ENCODE measurements at places on chromosomes 5 and 9.

DNA sequence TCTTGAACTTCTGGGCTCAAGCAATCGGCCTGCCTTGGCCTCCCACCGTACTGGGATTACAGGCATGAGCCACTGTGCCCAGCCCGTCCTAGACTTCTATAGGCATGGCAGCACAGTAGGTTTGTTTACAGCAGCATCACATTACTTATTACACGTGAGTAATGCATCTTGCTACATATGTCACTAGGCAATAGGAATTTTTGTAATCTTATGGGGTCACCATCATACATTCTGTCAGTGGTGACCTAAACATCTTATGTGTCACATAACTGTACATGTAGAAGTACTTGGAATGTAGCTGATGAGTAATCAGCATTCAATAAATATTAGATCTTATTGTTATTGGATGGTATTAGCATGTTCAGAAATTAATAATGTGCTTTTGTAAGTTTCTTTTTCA, 22.9 kb upstream of the ABCA1 start:
- no peak for DNase-seq

- peak; percentile 88 for DNase-seq
Measured at GRCh38 chr9:35258660-35259474, 97.1 kb downstream of the UNC13B start.

- DNase-seq, result peak; percentile 52
Measured at GRCh38 chr5:179906795-179907555, 722 bp downstream of the TBC1D9B start.

DNA sequence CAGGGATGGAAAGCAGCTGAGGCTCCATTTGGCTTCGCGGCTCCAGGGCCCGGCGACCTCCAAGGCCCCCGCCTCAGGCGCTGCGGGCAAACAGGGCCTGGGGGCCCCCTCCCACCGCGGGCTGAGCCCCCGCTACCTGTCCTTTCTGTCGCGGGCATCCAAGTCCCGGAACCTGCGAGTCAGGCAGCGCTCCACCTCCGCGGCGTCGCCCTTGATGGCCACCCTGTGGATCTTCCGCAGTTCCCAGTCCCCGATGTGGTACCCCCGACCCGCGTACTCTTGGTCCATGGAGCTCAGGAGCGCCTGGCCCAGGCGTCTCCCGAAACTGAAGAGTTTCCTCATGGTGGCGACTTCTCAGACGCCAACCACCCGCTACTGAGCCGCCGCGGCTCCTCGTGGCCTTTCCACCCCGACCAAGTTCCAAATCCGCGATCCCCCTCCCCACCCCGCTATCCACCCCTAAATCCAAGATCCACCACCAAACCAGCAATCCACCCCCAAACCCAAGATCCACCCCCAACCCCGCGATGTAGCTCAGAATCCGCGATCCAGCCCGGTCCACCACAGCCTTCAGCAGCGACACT, 86.5 kb upstream of the CCDC180 start:
- DNase-seq, result peak; percentile 61

DNA sequence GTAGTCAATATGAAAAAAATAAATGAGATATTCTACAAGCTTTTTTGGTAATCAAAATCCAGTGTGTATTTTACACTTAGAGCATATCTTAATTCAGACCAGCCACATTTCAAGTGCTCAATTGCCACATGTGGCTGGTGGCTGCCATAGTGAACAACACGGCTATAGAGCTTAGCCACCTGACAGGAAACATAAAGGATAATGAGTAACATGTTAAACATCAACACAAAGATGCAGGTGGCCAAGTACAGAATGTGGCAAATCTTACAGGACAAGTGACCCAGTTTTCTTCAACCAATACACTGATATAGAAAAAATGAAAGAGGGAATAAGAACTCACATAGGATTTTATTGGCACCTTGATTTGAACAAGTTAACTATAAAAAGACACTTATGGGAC, 61.4 kb downstream of the KIF24 start:
- no peak for DNase-seq

GRCh38 chr5:23655674-23656073, 148.3 kb downstream of the PRDM9 start:
- DNase-seq, result no peak

DNA sequence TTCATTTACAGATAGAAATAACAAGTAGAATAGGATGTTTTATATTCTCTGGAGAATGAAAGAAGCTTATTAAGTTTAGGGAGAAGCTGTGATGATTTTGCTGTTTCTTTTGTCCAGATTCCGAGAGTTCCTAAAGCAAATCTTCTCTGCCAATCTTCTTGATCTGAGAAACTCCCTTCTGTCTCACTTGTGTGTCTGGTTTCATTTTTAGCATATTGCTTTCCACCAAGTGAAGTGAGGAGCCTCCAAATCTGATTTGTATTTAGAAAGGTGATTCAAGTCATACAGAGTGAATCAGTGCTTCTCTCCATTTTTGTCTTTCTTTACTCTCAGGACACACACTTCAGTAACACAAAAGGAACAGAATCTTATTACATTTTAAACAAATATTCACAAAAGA, 48.4 kb downstream of the STX17 start:
- no peak for DNase-seq

DNA sequence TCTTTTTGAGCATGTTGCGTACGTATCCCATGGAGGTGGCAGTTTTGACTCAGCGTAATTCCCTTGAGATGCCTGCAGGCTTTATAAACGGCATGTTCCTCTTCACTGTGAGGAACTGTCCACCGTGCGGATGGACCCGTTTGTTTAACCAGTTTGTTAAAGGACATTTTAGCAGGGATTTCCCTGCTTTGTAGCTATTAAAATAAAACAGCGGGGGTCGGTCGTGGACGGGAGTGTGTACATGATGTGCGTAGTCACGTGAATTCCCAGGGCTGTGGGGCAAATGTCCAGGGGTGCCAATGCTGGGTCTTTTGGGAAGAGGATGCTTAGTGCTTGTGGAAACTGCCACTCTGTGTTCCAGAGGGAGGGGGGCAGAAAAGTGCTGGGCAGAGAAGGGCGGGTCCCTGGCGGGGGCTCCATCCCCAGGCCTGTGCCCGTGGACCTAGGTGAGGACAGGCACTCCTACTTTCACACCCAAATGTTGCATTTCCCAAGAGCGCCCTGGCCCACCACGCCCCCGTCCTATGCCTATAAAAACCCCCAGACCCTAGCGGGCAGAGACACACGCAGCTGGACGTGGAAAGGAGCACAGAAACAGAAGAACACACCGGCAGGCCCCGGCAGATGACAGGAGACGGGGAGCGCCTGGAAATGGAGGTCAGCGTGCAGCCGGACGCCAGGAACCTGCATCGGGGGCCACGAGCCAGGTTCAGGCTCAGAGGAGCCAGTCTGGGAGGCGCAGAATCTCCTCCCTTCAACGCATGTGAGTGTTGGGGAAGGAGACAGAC, 4.0 kb upstream of the TERT start:
- DNase-seq, result no peak

DNA sequence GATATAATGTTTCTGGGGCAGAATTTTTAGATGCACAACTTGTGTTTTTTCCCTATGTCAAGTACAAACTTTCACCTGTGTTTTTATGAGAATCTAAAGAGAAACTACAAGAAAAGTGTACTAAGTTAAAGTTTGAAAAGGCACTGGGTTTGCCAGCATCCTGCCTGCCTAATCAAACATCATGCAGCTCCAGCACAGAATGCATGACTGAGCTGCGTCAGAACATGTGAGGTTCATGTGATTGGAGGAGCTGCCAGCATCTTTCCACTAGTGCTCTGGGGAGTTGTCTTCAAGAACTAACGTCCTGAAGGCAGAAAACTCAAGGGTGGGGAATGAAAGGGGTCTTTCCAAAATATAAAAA, 46.1 kb upstream of the RIC1 start:
- peak; percentile 73 for DNase-seq

DNA sequence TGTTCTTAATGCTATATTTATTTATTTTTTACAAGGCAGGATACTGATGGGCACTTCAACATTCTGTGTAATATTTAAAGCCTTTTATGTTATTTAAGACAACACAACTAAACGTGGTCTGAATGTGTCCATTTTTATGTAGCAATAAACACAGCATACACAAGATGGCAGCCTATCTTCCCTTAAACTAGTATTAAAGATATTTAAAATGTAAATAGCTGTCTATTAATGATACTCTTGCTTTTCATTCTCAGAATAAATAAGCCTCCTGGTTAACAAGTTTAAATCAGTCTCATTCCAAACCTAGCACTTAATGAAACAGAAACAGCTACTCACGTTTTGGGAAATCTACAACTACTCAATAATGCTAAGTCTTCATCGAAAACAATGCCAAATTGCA, 315.7 kb downstream of the MCTP1 start:
- peak; percentile 49 for DNase-seq

DNA sequence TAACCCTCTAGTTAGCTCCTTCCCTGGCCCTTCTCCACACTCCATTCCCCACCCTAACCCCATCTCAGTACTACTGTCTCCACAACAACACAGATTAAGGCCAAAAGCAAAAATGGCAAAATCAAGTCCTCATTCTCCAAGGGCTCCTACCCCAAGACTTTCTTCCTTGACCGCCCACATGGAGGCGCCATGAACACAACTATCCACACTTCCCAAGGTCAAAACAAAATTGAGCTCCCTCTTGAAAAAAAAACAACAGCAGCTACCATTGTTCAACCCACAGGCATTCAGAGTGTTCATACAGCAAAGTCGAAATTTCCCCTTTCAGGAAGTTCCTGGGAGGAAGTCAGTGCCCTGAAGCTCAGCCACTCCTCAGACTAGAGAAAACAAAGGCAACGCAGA, 54.4 kb downstream of the GNAQ start:
- DNase-seq, result peak; percentile 38

DNA sequence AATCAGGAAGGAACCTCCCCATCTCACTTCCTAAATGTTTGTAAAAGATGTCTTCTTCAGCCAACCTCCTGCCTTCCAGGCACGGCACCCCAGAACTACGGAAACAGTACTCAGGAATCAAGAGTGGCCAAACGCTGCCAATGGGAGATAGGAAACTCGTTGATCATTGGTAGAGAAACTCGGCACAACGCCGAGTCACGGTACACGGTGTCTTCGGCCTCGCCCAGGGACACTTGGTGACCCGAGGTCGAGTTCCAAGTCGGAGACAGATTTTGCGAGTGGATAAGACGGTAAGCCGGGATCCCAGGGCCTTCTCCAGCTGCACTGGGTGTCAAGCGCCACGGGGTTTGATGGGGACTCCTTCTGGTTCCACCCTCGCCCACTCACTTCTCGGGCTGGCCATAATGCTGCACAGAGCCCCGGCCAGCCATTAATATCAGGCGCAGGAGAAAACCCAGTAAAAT, 343 bp downstream of the KIAA0825 start:
- no peak for DNase-seq

DNA sequence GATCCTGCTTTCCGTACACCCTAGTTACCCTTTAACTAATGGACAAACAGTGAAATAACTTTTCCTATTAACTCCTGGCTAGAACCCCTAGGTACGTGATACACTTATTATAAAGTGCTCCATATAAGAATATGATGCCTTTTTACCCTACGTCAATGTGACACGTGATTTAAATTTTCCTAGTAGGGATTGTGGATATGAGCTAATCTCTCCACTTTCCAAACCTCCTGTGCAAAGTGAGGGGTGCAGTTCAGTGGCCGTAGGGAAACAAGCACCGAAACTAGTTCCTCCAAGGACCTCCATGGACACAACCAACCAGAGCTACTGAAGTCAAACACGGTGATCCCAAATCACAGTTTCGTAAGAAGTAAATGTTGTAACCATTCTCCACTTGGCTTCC, 19.3 kb downstream of the NFIB start:
- DNase-seq, result no peak

- DNase-seq, result peak; percentile 39
Measured at GRCh38 chr5:140881889-140882590, at the start of gene PCDHA13. TSS of gene PCDHA13 (plus strand) at chr5:140882124. CDS start at chr5:140882269, 145 bp downstream.

- DNase-seq, result no peak
Measured at GRCh38 chr9:93713716-93714115, 137.3 kb downstream of the PHF2 start.

GRCh38 chr5:33657804-33658440, 217.2 kb downstream of the TARS1 start:
- no peak for DNase-seq

DNA sequence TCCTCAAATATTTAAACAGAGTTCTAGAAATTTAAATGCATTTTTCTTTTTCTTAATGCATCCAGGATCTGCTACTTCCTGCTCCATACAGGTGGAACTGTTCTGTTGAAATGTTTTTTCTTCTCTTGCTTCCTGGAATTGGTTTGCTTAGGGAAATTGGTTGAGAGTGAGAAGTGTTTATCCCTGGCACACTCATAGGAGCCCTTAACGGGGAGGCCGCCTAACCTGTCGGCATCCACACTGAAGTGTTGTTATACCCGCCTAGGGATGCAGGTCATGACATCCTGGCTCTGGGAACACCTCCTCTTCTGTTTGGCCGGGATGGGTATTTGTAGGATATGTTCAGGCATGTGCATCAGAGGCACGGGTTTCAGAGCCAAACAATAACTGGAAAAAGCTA, 239.7 kb downstream of the GADD45G start:
- DNase-seq, result no peak

- no peak for DNase-seq
Measured at GRCh38 chr5:152844713-152845112, 439.6 kb upstream of the NMUR2 start.

- DNase-seq, result no peak
Measured at GRCh38 chr9:38337706-38338264, 54.7 kb upstream of the ALDH1B1 start.

DNA sequence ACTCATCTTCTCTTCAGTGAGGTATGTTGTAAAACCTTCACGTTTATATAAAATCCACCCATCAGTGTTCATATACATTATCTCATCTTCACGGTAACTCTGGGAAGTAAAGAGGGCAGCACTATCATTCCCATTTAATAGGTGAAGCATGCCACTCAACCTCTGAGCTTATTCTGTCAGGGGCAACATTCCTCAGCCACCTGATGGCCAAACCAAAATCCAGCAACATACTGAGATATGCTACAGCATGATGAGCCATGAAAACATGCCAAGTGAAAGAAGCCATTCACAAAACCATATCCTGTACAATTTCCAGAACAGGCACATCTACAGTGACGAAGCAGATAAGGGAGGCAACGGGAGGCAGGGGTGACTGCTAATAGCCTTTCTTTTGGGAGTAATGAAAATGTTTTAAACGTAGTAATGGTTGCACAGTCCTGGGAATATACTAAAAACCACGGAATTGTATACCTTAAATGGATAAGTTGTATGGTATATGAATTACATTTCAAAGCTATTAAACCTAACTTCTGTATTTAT, 167.4 kb downstream of the TSSK1B start:
- DNase-seq, result no peak

DNA sequence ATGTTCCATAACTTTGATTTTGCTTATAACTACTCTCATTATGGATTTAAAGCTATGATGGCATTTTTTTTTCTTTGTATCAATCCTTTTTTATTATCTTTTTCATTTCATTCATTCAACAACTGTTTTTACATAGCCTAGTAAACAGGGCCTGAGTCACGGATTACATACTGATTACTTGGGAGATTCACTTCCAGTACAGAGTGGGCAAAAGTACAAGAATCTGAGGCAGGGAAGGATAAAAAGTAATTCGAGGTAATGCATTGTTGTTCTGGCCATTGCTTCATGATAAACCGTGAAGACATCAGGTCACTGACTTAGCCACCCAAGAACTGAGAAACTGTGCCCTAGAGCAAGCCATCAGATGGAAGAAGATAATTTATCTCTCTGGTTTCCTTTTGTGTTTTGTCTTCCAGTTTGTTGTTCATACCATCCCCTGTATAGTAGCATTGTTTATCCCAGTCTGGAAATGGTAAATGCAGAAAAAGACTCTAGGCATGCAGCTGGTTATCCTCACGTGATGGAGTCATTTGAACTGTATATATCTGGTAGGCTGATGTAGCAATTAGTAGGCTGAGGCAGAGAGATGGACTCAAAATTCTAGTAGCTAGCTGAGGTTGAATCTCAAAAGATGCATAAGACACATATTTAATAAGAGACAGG, 145.6 kb downstream of the CNTLN start:
- no peak for DNase-seq

- peak; percentile 62 for DNase-seq
Measured at GRCh38 chr9:68507130-68507805, 33.4 kb downstream of the TMEM252 start.

Measured in eye (tissue), 1 donor.